ENCODE measurements at places on chromosomes 11 and 22. TPM values are rescaled to one million over a fixed set of nuclear protein-coding genes. Genes with fewer than 3 reads are reported as not detected.

The CCDC15 gene
- 0.38 TPM for total RNA-seq

The SREBF2 gene
- total RNA-seq = 75.5 TPM

The RBX1 gene
- total RNA-seq = 74.1 TPM

The APOL5 gene
- not detected for total RNA-seq

The CLMP gene
- 8.6 TPM for total RNA-seq

The APLNR gene
- total RNA-seq = 18.4 TPM

The PTPRCAP gene
- total RNA-seq = 1.7 TPM

The BTG4 gene
- total RNA-seq = not detected

The RFPL2 gene
- total RNA-seq = not detected

The RTN3 gene
- 52.4 TPM for total RNA-seq

The SYT12 gene
- 0.32 TPM for total RNA-seq

The RRP7A gene
- 16.3 TPM for total RNA-seq

The KRTAP5-10 gene
- not detected for total RNA-seq

The SCUBE1 gene
- total RNA-seq = 0.89 TPM

DNA sequence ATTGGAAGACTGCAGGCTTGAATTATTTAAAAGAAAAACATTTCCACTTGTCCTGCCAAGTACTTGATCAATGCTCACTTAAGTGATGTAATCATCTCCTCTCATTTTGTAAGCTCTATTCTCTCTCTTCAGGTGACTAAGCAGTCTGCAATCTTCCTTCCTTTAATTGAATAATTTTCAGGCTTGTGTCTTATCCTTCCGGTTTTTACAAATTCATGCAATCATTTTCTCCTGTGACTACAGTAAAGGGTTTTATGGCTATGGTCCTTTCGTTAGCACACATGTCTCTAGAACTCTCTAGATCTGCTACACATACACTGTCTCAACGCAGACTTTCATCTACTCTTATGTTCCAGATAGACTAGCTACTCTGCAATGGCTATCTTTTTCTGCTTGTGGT is 12.6 kb upstream of the UPB1 start:
- DNase-seq = no peak

DNA sequence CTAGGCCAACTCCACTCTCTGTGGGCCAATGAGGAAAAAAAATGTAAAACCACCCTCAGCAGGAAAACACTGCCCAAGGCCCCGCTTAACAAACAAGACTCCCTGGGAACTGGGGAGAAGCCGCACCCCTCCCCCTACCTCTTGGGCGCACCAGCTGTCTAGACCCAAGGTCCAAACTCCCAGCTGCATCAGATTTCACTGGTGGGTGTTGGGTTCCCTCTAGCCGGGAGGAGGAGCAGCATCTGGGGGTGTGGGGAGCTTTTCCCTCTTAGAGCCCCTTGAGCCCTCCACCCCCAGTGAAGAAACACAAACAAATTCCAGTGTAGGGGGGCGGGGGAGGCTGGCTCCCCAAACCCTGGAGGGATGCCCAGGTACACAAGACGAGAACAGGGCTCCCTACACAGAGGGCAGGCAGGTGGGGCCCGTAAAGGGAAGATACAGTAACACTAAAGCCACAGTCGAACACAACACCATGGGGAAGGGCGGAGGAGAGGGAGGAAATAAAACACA is 64.9 kb downstream of the NECTIN1 start:
- DNase-seq = no peak

- DNase-seq = no peak
These were observed 22.2 kb upstream of the RAG2 start for GRCh38 chr11:36620246-36620645.

DNA sequence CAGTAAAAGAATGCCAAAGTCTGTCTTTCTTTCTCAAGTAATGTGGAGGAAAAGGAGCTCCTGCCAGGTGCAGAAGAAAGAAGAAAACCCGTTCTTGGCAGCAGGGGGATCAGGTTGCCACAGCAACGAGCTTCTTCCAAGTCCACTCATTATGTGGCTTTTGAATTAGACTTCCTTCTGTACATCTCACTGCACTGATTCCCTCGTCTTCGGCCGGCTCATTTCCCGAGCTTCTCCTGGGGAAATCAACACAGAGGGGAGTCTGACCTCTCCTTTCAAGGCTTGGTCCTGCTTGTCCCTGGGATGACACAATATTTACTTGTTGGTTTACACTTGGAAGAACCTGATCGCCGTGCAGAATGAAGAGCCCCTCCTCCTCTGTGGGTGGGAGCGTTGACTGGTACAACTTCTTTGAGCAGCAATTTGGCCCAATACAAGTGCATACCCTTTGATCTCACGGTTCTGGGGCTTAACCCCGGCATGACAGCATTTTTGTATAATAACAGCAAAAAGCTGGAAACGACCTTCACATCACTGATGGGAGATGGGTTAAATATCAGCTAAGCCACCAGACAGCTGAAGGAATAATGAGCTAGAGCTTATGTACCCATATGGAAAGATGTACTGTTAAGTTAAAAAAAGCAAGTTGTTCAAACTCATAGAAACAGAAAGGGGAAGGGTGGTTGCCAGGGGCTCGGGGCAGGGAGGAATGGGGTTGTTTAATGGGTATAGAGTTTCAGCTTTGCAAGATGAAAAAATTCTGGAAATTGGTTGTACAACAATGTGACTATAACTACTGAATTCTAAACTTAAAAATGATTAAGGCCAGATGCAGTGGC is 35.4 kb downstream of the MCHR1 start:
- DNase-seq = no peak

DNA sequence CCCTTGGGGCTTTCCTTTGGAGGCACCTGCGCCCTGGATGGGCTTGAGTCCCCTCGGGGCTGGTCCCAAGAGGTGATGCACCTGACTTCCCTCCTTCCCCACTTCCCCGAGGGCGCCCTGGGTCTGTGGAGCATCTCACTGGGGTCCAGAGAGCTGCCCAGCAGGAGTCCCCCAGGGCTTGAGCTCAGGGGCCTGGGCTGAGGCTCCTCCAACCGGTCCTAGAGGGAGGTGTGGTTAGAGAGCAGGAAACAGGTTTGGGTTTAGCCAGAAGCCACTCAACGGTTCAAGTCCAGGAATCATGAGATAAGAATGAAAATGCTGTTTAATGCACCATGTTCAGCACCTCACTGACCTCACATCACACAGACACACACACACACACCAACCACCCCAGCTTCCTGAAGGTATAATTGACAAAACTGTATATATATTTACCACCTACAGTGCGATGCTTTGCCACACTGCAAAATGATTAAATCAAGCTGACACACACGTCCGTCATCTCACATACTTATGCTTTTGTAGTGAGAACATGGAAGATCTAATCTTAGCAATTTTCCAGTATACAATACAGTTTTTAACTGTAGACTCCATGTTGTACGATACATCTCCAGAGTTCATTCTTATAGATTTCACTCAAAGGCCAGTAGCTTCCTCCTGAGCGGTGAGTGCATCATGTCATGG is 628 bp upstream of the IGLL1 start:
- DNase-seq = no peak

DNA sequence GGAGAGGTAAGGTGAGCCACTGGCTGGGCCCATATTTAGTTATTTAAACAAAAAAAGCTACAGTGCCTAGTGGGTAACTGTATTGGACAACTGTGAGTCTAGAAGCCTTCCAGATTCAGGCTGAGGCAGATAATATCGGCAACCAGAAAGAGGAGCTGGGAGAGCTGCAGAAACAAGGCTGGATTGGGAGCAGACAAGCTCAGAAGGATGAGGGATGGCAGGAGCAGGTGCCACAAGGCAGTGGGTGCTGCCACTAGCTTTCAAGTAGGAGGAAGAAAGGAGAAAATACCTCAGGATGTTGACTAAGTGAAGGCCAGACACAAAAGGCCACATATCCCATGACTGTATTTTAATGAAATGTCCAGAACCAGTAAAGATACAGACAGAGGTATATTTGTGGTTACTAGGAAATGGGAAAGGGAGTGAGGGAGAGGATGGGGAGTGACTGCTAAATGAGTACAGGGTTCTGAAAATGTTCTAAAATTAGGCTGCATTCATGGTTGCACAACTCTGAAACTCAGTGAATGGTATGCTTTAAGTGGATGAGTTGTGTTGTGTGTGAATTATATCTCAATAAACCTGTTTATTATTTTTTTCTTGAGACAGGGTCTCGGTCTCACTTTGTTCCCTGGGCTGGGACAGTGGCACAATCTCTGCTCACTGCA is 11.8 kb upstream of the RAPSN start:
- DNase-seq = no peak

DNA sequence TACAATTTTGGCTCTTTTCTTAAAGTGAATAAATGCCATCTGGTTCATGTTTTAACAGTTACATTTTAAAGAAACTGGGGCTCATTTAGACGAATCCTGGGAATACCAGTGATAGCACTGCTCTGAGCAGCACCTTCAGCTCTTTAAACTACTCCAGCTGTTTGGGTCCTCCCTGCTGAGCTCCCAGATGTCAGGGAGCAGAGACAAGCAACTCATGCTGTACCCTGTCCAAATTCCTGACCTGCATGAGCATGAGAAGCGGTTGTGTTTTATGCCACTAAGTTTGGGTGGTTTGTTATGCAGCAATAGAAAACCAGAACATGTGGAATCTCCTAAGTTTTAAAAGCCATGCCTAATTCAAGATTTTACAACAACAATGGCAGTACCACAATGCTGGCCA is 90.0 kb downstream of the FDX1 start:
- no peak for DNase-seq

DNA sequence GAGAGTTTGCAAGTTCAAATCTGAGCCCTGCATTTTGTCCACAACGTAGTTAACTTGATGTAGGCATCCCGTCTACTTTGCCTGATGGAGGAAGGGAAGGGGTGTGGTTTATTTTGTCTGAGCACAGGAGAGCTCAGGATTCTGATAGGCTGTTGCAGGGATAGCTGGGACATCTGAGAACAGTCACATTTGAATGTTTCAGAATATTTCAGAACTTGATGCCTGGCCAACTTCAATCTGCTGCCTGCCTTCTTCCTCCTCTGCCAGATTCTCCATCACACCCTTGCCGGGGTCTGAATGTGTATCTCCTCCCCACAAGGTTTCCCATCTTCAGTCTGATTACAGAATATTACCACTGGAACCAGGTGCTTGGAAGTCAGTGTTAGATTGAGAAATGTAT is 51.6 kb downstream of the NTM start:
- DNase-seq = no peak

DNA sequence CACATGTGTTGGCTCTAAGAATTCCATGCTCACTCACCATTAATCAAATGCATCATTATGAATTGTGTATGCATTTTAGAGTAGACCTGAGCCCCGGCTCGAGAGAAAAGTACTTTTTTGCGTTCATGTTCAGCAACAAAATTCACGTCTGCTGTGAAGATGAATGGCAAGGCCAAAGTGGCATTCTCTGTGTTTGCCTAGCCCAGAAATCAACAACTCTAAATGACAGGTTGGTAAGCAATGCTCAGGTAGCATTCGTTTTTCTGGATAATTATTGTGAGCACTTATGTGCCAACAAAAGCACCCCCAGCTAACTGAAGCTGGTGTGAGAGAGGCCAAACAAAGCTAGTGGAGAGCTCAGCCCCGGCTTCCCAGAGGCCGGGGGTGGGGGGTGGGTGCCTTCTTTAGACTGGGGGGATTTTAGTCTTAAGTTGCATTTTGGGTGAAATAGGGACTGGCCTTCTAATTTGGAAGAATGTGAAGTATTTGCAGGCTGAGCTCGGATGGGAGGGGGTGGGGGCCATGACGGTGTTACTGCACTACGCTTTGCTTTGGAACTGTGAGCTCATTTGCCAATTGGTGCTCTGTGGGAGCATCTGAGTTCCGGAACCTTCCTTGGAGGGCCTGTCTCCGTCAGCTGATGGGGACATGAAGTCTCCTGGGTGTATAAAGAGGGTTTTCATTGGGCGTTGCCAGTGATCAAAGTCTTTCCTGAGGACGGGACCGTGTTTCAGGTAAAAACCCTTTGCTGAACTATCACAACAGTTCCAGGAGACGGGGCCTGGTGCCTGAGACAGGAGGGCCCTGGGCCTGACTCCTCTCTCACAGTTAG is 29.0 kb upstream of the ALX4 start:
- no peak for DNase-seq

DNA sequence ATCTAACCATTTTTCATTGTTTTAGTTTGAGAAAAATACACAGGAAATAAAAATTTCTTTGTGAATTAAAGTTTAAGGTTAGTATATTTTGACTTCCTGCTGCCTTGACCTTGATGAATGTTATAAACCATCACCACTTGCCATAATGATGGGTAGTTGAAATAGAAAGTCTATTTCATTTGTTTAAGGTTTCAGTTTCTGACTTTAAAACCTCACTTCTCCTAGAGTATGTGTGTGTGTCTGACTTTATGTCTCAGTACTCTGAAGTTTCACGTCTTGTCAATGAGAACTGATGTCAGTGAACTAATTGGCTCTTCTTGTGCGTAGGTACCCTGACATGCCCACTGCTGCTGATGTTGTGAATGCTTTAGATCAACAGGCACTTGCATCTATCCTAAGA is 188.2 kb downstream of the METTL15 start:
- DNase-seq = no peak

DNA sequence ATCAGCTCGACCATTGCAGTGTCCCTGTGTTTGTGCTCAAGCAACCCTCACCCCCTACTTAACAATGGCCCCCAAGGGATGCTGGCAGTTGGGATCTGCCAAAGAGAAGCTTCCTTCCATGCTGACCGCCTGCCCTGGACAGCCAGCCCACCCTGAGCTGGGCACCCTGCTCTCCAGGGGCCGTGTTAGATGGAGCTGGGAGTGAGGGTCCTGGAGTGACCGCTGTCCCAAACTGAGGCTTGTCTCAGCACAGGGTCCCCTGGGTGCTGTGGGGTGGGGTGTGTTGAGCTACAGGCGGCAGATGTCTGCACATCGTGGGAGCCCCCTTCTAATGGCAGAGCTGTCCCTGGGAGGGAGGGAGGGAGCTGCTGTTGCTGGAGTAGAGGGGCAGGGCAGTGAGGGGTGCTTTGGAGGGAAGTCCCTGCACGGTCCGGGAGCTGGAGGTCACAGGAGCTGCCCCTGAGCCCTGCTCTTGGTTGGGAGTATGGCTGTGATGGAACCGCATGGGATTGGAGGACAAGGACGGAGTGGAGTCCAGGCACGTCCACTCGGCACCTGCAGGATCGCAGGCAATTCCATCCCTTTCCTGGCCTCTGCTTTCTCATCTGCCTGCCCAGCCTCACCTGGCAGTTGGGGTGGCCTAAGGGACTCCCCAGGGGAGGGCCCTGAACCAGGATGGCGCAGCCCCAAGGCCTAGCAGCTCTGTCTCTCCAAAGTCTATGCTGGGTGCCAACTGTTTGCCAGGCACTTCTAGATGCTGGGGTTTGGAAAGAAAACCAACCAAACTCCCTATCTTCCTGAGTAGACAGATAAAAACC is 126.3 kb downstream of the ARHGAP8 start:
- DNase-seq = no peak

- no peak for DNase-seq
These were observed 29.4 kb upstream of the SMIM38 start for GRCh38 chr11:69126286-69126685.
